ENCODE measurements at places on chromosomes 16 and 17. TPM values are rescaled to one million over a fixed set of nuclear protein-coding genes. Genes with fewer than 3 reads are reported as not detected.

Gene CLEC10A
- not detected for total RNA-seq

Gene PRR29
- total RNA-seq, result not detected

Gene CD7
- not detected for total RNA-seq

Gene IGFBP4
- 18.5 TPM for total RNA-seq

Gene GCGR
- total RNA-seq, result not detected

Gene CSH1
- not detected for total RNA-seq

Gene TSPOAP1
- 0.93 TPM for total RNA-seq

Gene KRTAP4-3
- not detected for total RNA-seq

Gene TMEM92
- total RNA-seq, result 0.34 TPM

Gene GH1
- total RNA-seq, result not detected

Gene LRRC37A3
- 11.0 TPM for total RNA-seq

Gene BRICD5
- 2.1 TPM for total RNA-seq

Gene ABCA5
- 17.1 TPM for total RNA-seq

Gene PRR15L
- total RNA-seq, result 4.5 TPM

Gene KRT27
- not detected for total RNA-seq

Gene ACAP1
- 0.71 TPM for total RNA-seq

Gene MYH2
- total RNA-seq, result not detected

Gene KRTAP2-3
- total RNA-seq, result 0.93 TPM

Gene DPEP3
- total RNA-seq, result not detected

Gene OR3A3
- total RNA-seq, result not detected

Gene TPPP3
- total RNA-seq, result under 0.01 TPM

Gene CTRL
- 0.21 TPM for total RNA-seq

Gene ADGRG3
- total RNA-seq, result not detected

Gene OR1F1
- 0.14 TPM for total RNA-seq

Gene TBC1D3E
- total RNA-seq, result not detected

Gene AMFR
- 235 TPM for total RNA-seq

Gene BEAN1
- total RNA-seq, result under 0.01 TPM

Gene CDK5R1
- 7.2 TPM for total RNA-seq

Gene USP31
- 22.2 TPM for total RNA-seq

Gene DYNLRB2
- total RNA-seq, result not detected

Gene SREBF1
- 53.0 TPM for total RNA-seq

Gene GDPD3
- 1.8 TPM for total RNA-seq

Gene NPIPB2
- 3.4 TPM for total RNA-seq

Gene HS3ST3B1
- 0.21 TPM for total RNA-seq

Gene CANT1
- total RNA-seq, result 84.1 TPM

Gene ABI3
- total RNA-seq, result 0.14 TPM

Gene DNAAF8
- total RNA-seq, result under 0.01 TPM

Gene AOC2
- 0.68 TPM for total RNA-seq

Gene TSR1
- total RNA-seq, result 92.5 TPM

Gene RGS9
- total RNA-seq, result 0.68 TPM

Gene CLEC18A
- 0.85 TPM for total RNA-seq

Gene CCL4
- total RNA-seq, result not detected

Gene CACNB1
- 1.4 TPM for total RNA-seq

Measured in nasal cavity respiratory epithelium epithelial cell of viscerocranial mucosa (primary cell).